ENCODE measurements at places on chromosomes 16 and 17.

GRCh38 chr16:53042235-53042701 lies 10.4 kb downstream of the CHD9NB start:
- DNase-seq: no peak

DNA sequence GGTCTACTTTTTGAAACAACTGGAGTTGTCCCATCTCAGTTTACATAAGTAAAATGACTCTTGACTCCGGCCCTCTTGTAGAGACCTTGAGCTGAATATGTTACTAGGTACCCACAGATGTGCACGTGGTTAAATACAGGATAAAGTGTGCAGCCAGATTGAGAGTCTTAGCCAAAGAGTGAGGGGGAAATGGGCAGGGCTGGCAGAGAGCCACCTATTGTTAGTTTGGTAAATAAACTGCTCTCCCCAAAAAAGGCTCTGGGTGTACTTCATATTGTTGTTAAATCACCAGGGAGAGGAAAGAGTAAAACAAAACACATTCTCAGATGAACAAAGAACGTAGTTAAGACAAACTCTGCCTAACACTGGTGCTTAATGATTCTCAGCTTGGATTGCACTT lies 20.3 kb downstream of the G6PC1 start:
- DNase-seq: no peak

GRCh38 chr17:59375857-59376256 lies 44.4 kb downstream of the YPEL2 start:
- DNase-seq: no peak

DNA sequence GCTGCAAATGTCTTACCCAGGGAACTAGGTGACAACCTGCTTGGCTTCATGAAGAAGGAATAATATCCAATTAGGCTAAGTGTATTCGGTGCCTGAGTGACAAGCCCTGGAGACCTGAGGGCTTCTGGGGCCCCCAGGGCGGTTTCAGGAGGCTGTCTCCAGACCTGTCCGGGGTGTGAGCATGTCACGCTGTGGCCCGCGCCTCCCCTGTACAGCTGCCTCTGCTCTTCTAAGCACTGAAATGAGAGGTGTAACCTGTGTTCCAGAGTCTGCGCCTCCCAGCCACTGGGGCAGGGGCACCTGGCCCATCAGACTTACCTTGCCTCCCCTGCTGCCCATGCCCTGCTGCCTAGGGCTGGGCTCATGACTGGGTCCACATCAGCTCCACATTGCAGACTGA lies 114.3 kb downstream of the WWOX start:
- no peak for DNase-seq

DNA sequence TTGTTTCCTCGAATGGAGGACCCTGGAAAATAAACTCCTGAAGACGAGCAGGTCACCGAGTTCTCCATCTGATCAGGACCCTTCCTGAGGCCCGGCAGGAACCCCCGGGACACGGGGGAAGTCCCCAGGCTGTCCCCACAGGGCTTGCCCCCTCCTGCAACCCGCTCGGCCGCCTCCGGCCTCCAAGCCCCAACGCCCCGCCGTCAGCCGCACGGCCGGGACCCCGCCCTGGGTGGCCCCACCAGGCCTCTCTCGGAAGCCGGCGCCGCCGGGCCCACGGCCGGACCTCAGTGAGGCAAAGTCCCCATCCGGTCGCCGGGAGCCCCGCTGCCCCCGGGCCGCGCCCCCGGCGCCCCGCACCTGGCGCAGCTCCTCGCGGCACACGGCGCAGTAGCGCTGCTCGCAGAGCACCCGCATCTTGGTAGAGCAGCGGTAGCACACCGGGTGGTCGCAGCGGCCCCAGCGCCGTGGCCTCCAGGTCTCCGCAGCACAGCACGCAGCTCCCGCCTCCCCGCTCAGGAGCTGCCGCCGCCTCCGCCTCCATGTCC lies 383 bp downstream of the ZNF598 start:
- DNase-seq: no peak

DNA sequence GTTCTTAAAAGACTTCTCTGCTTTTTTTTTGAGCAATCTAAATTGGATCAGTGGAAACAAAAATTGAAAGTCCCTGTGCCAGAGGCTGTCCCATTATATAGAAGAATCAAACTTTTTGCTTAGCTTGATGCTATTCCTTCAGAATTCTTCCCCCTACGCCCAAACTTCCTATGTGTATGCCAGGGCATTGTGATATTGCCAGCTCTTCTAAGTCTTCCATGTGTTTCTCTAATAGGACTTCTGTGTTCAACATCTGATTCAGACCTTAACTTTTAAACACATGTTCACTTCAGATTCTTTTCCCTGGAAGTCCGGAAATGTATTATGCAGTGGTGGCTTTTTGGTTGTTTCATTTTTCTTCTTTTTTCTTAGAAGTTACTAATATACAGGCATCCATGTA lies 18.7 kb downstream of the PTRH2 start:
- no peak for DNase-seq

DNA sequence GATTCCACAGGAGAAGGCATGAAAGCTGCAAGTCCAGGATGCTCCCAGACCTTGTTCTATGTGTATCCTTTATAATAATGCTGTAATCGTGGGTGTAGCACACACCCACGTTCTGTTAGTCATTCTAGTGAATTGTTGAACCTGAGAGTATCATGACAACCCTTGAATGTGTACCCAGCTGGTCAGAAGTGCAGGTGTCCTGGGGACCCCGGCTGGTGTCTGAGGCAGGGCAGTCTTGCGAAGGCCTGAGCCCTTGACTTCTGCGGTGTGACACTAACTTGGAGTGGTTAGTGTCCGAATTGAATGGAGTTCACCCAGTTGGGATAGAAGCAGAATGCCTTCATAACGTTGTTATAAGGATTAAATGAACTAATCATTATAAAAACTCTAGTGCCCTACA lies 218.0 kb upstream of the TNRC6C start:
- no peak for DNase-seq

- no peak for DNase-seq
Observed at GRCh38 chr16:54443839-54444238, 157.3 kb upstream of the IRX3 start.

GRCh38 chr16:58393138-58393504 lies 850 bp downstream of the GINS3 start:
- DNase-seq: no peak

GRCh38 chr17:2259769-2260536 lies 43.6 kb downstream of the SMG6 start:
- DNase-seq: peak; percentile 55

DNA sequence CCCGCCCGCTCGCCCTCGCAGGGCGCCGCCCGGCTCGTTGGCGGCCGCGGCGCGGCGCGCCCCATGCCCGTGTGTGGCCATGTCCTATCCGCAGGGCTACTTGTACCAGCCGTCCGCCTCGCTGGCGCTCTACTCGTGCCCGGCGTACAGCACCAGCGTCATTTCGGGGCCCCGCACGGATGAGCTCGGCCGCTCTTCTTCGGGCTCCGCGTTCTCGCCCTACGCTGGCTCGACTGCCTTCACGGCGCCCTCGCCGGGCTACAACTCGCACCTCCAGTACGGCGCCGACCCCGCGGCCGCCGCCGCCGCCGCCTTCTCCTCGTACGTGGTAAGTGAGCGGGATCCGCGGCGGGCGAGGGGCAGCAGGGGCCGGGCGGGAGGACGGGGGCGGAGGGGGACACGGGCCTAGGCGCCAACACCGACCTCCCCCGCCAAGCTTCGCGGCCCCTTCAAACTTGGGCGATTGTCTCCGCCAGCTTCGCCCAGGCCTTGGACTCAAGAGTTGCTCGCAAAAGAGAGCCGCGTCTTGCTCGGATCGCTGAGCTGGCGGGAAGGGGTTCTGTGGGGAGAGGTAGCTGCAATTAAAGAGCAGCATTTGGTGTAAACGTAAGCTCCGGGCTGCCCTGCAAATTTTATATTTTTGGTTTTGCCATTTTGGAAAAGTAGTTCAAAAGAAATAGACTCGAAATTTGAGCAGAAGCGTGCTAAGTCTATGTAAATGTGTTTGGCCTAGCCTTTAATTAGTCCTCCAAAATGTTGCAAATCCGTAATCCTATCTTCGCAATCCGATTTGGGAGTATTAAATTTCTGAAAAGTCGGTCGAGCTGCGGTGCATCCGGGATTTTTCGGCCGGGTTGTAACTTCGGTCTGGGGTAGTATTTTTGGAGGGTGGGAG lies 702 bp downstream of the IRX5 start:
- DNase-seq: no peak

- no peak for DNase-seq
Observed at GRCh38 chr17:56898874-56899273, 15.0 kb downstream of the TRIM25 start.

- no peak for DNase-seq
Observed at GRCh38 chr16:15073101-15073500, 17.2 kb upstream of the NTAN1 start.

GRCh38 chr16:49822649-49823370 lies 33.1 kb downstream of the ZNF423 start:
- DNase-seq: no peak

DNA sequence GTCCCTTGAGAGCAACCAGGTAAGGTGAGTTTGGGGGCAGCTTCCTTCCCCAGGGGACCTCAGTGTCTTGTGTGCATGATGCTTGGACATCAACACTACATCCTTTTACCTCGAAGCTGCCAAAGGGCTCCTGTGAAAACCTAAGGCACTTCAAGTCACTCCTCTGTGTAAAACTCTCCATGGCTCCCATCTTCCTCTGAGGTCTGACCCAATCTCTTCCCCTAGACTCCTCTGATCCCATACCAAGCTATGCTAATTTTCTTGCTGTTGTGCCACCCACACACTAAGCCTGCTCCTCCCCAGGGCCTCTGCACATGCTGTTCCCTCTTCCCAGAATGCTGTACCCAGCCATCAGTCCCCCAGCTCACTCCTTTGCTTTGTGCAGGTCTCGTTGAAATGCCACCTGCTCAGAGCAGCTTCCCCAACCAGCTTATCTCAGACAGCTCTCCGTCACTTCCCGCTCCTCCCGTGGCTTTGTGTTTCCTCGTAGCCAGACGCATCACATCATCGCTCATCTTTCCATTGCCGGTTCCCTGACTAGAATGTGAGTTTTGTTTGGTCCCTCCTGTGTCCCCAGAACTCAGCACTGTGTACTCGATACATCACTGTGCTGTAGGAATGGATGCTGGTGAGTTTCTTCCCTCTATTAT lies 78.4 kb downstream of the CNGB1 start:
- DNase-seq: no peak

GRCh38 chr17:66177048-66177447 lies 14.9 kb downstream of the CEP112 start:
- no peak for DNase-seq

- no peak for DNase-seq
Observed at GRCh38 chr17:80872001-80872500, 119.6 kb upstream of the CHMP6 start.

DNA sequence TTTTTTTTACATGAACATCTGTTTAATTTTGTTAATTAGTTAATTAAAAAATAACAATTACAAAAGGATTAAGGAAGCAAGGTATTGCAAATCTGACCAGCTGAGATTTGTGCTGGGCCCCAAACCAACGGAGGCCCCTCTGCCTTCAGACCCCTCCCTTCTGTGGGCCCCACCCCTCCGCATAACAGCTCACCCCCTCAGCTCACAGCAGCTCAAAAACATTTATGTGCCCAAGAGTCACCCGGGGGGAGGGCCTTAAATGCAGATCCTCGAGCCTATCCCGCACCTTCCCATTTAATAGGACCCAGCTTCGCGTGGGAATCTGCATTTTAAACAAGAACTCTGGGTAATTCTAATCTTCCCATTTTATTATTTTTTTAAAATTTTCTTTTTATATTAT lies 75.0 kb downstream of the MGAT5B start:
- DNase-seq: no peak

DNA sequence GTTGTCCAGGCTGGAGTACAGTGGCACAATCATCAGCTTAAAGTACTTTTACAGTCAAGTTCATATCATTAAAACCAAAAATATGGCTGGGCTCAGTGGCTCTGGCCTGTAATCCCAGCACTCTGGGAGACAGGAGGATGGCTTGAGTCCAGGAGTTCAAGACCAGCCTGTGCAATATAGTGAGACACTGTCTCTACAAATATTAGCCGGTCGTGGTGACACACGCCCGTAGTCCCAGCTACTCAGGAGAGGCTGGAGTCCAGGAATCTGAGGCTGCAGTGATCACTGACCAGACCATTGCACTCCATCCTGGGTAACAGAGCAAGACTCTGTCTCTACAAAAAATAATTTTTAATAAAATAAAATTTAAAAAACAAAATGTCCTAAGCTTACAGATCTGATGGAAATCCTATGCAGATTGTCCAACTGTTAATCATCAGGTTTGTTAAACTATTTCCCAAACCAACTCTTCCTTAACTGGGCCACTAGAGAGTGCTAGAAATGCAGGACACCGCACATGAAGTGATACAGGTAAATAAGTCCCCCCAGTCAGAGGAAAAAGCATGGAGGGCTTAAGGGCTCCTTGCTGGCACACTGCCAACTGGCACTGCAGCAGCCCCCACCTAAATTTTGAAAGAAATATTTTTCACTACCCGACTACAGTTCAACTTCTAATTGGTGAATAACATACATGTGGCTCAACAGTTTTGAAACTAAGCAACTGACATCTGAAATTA lies 2.8 kb downstream of the USP22 start:
- no peak for DNase-seq

DNA sequence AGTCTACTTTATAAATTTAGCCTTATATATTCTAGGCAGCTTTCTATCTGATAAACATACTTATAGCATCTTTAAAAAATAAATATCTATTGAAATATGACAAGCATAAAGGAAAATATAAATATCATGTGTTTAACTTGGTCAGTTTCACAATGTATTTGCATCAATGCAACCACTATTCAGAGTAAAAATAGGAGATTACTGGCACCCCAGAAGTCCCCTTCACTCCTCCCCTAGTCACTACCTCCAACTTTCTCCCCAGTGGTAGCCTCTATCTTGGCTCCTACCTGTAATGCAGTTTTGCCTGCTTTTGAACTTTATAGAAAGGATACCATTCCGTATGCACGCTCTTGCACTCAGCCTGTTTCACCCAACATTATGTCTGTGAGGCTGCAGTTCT lies 3.2 kb upstream of the NOD2 start:
- DNase-seq: no peak

GRCh38 chr17:1484676-1485422 lies 7.6 kb downstream of the MYO1C start:
- DNase-seq: no peak

GRCh38 chr17:68318103-68318991 lies 27.1 kb downstream of the ARSG start:
- no peak for DNase-seq

DNA sequence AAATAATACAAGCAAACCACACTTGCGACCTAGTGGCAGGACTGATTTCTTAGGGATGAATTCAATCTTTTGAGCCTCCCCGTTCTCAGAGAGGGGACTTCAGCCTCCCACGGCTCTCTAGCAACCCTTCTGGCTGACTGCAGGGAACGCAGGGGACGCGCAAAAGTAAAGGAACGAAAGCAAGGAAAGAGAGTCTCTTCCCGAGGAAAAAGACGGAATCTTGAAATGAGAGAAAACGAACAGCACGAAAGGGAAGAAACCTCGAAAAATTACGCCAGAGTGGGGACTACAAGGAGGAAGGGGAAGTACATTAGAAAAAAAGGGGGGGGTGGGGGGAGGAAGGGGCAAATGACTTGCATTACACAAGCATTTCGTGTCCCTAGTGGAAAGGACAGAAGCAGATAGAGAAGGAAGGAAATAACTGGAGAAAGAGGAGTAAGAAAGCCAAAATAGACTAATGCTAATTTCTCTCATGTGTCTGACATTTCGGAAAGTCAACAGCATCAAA lies 1.2 kb downstream of the GRB2 start:
- DNase-seq: peak; percentile 34

Data from stimulated activated CD8-positive, alpha-beta memory T cell treated with anti-CD3 and anti-CD28 coated beads, Interleukin-7, amount 100 ng/mL, for 48 hours (primary cell).